ENCODE measurements at places on chromosomes 12 and 14.

GRCh38 chr12:38772437-38772836 lies 133.0 kb downstream of the CPNE8 start:
- DNase-seq, result no peak

- no peak for DNase-seq
Measured at GRCh38 chr12:116278667-116279066, 1.2 kb upstream of the MED13L start.

DNA sequence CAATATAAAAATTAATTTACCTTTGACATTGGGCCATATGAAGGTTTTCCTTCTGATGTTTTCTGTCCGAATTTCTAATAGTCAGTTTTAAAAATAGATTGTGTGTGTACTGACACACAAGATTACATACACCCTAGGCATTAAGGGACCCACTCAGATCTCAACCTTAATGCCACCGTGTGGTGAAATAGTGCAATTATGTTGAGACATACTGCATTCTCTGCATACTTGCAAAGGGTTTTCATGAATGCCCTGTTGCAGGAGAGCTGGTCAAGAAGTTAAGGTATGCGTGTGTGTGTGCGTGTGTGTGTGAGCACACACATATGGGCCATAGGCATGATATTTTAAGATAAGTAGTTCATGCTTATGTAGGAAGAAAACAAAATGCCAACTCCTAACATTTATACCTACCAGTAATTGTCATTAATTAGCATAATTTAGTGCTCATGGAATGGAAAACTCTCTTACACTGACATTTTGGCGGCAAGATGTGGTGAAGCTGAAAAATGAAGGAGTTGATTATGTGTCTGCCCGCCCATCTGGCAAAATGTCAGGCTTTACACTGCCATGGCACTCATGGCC lies 58.8 kb downstream of the PIK3C2G start:
- no peak for DNase-seq

GRCh38 chr12:51926718-51927117 lies 19.4 kb downstream of the ACVRL1 start:
- DNase-seq, result peak; percentile 41

DNA sequence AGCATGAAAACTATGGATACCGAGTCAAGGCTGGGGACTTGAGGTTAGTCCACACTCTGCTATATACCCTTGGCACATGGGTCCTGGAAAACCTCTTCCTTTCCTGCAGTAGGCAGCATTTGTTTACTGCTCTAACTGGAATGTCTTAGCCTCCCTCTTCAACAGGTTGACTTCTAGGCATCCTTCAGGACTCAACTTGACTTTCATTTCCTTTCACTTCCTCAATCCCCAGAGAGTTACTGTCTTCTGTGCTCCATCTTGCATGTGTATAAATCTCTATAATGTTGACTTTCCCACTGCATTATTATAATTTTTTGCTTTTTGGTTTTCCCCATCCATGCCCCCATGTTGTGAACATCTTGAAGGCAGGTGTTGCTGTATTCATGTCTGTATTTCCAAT lies 107.9 kb downstream of the VRK1 start:
- no peak for DNase-seq
